ENCODE measurements at places on chromosomes 7 and 10.

GRCh38 chr7:68162712-68163111, 1166.1 kb downstream of the TYW1 start:
- DNase-seq: no peak

GRCh38 chr10:25678666-25679065, 255.4 kb upstream of the MYO3A start:
- no peak for DNase-seq

DNA sequence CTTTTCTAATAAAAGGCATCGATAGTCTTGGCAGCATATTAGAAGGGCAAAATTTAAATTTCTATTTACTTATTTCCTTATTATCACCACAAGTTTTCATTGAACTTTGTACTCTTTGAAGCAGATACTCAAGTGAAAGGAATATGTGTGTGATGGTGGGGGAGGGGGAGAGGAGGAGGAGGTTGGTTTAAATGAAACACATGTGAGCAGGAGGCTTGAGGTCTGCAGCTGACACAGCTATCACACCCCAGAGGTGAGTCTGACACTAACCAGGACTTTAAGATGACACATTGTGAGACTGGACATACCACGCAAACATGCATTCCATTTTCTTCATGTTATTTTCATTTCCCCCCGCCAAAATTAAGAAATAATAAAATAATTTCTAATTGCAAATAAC, 63.3 kb downstream of the CTTNBP2 start:
- no peak for DNase-seq

- DNase-seq: no peak
These were observed 11.2 kb downstream of the LRIT2 start for GRCh38 chr10:84214046-84214572.

GRCh38 chr10:69960988-69961880, 91.4 kb upstream of the MACROH2A2 start:
- no peak for DNase-seq

DNA sequence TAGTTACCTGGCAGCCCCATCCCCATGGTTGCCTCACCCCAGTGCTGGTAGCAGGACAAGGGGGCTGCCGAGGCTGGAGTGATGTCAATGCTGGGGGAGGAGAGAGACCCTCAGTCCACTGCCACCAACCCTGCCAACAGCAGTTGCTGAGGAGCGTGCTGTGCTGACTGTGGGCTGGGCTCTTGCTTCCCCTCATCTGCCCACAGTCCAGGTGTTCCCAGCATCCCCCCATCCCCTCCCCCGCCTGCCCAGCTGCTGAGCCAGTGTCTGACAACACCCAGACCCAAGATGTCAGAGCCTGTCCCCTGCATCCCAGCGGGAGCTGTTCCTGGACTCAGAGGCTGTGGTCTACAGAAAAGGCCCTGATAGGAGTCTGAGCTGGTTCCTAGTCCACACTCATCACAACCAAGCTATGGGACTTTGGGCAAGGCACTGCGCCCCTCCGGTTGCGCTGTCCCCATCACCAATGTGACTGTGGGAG, 14.6 kb upstream of the PSAP start:
- no peak for DNase-seq

- DNase-seq: no peak
These were observed 101.5 kb downstream of the ARHGAP22 start for GRCh38 chr10:48503293-48503911.

DNA sequence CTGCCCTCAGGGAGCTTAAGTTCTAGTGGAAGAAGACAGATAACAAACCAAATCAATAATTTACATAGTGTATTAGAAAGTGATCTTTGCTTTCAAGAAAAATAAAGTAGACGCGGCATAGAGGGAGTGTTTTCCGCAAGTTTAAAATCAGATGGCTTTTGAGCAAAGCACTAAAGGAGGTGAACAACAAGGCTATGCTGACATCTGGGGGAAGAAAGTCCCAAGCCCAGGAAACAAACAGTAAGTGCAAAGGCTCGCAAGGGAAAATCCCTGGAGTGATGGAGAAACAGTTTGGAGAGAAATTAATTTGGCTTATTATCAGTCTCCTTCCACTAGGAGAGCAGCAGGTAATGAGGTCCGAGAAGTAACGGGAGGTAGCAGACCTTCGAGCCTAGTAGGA, 1.9 kb upstream of the CNNM2 start:
- DNase-seq: no peak

DNA sequence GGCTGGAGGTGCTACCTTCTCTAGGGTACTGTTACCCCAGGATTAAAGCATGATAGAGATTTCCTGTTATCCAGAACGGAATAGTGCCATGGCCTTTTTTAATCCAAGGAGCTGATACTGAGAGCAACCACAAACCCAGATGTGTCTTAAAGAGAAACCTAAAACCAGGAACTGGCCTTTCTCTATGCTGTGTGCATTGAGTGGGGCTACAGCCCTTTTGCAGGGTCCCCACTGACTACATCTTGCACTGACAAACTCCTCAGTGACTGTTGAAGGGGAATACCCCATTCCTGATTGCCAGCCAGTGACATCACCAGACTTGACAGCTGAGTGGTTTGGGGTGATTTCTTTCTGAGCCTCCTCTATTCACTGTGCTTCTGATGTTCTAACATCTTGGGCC, 81.9 kb upstream of the CAPZA2 start:
- DNase-seq: peak; percentile 32

DNA sequence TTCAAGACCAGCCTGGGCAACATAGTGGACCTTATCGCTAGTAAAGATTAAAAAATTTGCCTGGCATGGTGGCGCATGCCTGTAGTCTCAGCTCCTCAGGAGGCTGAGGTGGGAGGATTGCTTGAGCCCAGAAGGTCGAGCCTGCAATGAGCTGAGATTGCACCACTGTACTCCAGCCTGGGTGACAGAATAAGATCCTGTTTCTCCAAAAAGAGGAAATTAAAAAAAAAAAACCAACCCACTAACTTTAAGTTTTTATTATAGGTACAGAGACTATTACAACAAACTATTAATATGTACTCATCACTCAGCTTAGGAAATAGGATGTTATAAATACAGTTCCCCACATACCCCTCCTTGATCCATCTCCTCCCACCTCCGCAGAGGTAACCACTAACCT, 30.2 kb downstream of the DHTKD1 start:
- DNase-seq: no peak

DNA sequence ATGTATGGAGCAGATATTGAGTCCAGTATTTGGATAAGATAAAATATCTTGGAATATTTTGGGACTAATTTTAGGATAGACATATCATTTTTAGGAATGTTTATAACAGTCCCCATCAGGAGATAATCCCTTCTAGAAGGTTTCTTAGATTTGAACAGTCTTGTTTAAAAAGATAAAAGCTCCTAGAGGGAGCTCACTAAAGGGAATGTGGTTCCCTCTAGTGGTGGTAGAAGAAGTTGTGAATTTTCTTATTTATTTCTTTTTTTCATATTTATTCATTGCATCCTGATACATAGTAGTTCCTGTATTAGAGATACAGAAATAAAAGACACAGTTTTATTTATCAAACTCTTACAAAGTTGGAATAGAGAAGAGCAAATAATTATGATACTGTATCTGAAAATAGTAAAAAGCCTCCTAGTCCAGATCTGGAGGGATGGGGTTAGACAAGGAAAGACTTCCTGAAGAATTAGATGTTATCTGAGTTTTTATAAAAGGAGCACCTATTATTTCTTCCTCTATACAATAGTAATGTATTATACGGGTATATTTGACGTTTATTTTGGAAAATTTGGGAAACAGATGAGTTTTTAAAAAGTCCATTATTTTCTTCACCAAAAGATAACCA, 24.5 kb upstream of the KLF14 start:
- no peak for DNase-seq

Data from activated naive CD4-positive, alpha-beta T cell treated with anti-CD3 and anti-CD28 coated beads for 36 hours (primary cell).